Fibroblast of skin of scalp (primary cell): ENCODE measurements at places on chromosomes 11 and 22.
A peak's percentile ranks its signal among the peaks of the same experiment; 100 is the strongest.

- DNase-seq, result no peak
These were observed 5.8 kb downstream of the RPS19BP1 start for GRCh38 chr22:39526736-39527171.

- DNase-seq, result peak; percentile 58
These were observed 33.9 kb downstream of the LMO2 start for GRCh38 chr11:33857933-33858371.

GRCh38 chr11:128660947-128661346, 32.9 kb upstream of the FLI1 start:
- DNase-seq, result no peak

DNA sequence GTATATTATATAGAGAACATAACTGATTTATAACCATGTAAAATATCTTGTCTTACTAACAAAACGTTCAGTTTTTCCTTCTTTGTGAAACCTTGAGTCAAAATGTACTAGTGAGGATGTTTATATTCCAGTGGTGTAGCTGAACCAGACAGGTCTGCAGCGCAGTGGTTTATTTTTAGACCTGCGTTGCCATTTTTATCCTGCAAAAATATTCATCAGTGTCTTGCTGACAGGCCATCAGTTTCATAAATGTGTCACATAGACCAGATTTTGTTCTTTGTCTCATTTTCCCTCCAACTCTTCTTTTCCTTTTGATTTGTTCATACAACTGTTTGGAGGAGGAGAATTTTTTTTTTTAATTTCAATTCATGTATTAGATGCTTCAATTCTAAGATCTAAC, 43.1 kb downstream of the HSD17B12 start:
- no peak for DNase-seq

- no peak for DNase-seq
These were observed 648.5 kb upstream of the KIRREL3 start for GRCh38 chr11:127649071-127649470.
